Stimulated activated CD8-positive, alpha-beta memory T cell treated with anti-CD3 and anti-CD28 coated beads, Interleukin-2, amount 100 ng/mL, for 48 hours (primary cell): ENCODE measurements at places on chromosomes 16 and 17.

- DNase-seq = no peak
Observed at GRCh38 chr17:21297026-21297520, 12.6 kb downstream of the MAP2K3 start.

GRCh38 chr16:85984231-85984880, 85.4 kb downstream of the IRF8 start:
- no peak for DNase-seq

DNA sequence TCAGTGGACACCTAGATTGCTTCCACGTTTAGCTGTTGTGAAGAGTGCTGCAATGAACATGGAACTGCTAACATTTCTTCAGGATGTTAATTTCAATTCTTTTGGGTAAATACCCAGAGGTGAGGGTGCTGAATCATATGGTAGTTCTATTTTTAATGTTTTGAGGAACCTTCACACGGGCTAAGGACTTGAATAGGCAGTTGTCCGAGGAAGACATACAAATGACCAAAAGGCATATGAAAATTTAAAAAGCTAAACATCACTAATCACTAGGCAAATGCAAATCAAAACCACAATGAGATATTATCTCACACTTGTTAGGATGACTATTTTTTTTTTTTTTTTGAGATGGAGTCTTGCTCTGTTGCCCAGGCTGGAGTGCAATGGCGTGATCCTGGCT, 173.3 kb downstream of the PRKCB start:
- DNase-seq = no peak

GRCh38 chr16:27202923-27203506, 311 bp upstream of the KDM8 start:
- peak; percentile 82 for DNase-seq

GRCh38 chr16:19118938-19119431, 5.2 kb downstream of the ITPRIPL2 start:
- no peak for DNase-seq

GRCh38 chr16:50040018-50040417, 15.0 kb downstream of the CNEP1R1 start:
- DNase-seq = no peak

DNA sequence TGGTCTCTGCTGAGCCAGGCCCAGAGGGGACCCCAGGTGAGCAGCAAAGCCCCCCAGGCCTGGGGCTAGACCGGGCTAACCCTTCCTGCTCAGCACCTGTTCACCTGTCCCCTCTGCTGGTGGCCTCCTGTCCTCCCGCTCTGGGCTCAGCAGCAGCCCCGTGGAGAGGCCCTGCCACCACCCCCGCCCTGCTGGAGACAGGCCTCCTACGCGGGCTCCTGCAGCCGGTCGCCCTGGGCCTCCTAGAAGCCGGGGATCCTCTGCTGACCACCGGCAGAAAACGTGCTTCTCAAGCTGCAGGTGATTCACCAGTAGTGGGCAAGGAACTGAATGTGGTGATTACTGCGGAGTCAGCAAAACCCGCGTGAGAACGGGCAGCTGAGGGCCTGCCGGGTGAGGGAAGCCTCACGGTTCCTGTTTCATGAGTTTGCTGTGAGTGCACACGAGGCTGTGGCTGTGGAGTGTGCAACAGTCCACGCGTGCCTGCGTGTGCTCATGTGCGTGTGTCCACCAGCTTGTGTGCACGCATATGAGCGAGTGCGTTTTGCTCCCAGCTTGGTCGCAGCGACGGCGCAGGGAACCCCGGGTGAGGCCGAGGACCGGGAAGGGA, 792 bp downstream of the SECTM1 start:
- no peak for DNase-seq

GRCh38 chr17:63932721-63933120, 590 bp upstream of the CD79B start:
- no peak for DNase-seq

DNA sequence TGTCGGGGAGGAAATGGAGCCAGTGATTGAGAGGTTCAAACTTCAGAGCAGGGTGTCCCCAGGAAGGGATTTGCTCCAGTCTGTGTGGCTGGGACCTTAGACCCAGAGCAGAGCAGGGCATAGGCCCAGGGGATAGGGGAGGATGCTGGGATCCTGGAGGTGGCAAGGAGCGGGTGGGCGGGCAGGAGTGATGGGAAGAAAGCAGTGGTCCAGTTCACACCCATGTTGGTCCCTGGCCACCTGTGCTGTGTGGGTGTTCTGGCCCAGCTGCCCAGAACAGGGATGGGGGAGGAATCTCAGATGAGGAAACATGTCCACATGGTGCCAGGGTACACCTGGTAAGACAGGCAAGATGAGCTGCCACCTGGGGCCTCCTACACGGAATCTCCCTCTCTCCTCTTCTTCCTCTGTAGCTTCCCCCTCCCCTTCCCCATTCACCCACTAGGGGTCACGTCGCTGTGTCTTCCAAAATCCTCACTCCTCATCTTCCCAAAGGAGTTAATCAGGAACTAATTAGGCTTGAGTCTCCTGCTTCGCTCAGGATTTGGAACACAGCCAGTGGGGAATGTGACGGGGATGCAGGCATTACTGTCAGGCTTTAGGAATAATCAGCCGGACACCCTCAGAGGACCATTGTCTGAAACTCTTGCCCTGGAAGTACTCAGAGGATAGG, 2.3 kb downstream of the BEAN1 start:
- DNase-seq = no peak

DNA sequence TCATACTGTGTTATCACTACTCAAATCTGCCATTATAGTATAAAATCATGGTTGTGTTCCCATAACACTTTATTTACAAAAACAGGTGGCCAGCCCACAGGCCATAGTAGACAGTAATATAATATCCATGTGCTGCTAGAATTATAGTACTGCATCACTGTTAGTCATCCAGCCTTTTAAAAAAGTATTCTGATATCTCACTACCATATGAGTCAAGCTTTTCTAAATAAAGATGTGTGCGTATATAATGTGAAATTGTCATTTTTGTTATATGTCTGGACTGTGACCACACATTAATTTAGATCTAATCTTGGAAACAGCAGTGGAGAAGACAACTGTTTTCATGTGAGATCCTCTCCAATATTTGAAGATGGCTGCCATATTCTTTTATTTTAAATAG, 1049.1 kb upstream of the GOT2 start:
- no peak for DNase-seq

DNA sequence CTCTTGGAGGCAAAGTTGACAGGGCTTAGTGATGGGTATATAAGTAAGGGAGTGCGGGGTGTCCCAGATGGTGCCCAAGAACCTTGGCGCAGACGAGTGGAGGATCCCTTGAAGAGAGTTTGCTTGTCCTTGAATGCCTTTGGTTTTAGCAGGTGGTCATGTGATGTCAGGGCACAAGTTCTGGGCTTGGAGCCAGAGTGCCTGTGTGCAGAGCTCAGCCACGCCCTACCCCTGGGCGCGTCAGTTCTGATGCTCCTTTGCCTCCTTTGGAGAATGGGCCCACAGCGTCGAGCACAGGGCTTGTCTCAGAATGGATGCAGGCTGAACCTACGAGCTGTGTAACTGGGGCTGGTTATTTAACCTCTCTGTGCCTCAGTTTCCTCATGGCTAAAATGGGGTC, 412.2 kb upstream of the EEF2KMT start:
- DNase-seq = no peak

GRCh38 chr16:49717689-49718088, 138.2 kb downstream of the ZNF423 start:
- no peak for DNase-seq

GRCh38 chr17:35730400-35731005, 936 bp upstream of the RASL10B start:
- DNase-seq = no peak

GRCh38 chr17:27651411-27652345, 20.7 kb downstream of the LGALS9 start:
- DNase-seq = peak; percentile 57

DNA sequence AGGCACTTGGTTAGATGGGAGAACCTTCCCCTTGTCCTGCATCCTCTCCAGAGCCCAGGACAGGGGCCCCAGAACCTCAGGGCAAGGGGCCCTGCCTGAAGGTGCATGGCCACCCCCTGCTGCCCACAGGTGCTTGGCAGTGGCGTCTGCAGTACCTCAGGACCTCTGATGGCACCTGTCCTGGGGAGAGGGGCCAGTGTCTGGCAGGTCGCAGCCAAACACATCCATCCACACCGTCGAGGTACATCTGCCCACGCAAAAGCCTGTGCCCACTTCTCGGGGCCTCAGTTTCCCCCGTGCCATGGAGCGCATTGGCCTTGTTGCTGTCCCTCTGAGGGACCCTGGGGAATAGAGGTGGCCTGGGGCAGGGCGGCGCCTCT, 9.3 kb downstream of the MAP2K3 start:
- DNase-seq = no peak

- DNase-seq = no peak
Observed at GRCh38 chr16:77660311-77660710, 62.0 kb upstream of the NUDT7 start.

DNA sequence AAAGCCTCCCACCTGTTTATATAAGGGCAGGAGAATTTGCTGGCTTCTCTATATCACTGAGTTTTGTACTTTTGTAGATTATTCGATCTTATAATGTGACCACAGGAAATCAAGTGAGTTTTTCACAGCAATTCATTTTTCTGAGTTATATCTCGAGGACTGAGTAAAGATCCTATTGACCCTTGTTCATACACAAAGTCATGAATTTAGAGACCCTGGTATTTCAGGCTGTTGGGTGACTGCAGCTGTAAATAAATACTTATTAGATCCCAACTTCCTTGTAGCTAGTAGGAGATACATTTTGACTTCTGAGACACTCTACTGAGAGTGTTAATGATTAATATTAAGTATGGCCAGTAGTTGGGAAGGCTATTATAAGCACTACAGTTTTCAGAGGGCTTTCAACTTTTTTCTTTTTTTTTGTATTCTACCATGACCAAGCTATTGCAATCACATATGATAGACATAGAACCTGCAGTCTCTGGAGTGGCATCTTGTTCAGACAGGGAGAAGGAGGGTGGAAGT, 3.2 kb upstream of the KRT20 start:
- DNase-seq = no peak

DNA sequence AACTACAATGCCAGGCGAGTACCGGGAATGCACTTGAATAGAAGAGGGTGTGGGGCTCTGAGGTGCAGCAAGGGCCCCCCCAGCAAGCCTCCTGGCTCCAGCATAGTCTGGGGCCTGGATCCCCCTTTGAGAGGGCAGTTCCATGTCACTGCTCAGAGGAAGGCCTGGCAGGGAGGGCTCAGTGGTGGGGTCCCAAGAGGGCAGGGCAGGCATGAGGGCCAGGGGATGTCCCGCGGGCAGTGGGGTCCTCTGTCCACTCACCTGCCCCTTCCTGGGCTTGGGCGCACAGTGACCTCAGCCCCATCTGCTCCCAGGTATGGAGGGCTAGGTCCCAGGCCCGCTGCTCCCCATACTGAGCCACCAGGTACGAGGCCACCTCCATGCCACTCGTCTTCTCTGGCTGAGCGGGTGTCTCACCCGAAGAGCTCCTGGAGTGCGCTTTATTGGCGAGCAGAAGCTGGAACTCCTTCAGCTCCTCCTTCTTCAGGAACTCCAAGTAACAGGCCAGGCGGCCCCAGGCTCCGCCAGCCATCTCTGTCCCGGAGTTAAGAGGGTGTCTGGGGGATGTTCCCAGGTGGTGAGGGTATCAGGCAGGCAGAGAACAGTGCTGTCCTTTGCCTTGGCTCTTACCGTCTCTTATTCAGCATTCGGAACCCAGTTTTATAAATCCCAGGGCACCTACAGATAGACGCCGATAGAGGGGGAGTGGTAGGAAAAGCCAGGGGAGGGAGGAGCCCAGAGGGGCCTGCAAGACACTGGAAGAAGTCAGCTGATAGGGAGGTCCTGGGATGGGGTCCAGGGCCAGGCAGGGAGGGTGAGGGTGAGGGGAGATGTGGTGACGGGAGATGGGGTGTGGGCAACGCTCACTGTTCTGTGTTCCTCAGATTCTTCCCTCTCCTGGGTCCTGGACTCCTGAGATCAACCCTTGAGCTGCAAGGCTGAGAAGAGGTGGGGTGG, 605 bp downstream of the NLRP1 start:
- DNase-seq = no peak
